ENCODE measurements at places on chromosomes 2 and 18.

- DNase-seq = no peak
Observed at GRCh38 chr2:167480232-167480985, 592.1 kb downstream of the XIRP2 start.

- no peak for DNase-seq
Observed at GRCh38 chr2:568639-569235, 108.5 kb downstream of the TMEM18 start.

DNA sequence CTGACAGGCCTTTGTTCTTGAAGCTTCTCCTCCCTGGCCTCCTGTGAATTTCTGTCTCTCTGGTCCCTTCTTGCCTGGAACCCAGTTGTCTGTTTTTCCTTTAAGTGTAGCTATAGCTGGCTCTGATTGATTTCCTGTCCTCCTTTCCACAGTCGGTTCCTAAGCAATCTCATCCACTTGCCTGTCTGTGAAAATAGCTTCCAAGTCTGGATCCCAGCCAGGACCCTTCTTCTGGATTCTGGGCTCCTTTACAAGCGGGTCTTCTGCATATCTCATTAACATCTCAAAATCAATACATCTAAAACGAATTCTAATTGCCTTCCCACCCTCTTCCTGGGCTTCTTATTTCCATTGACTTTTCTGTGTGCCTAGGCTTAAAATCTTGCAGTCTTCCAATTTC, 124.9 kb downstream of the DAW1 start:
- DNase-seq = no peak

- no peak for DNase-seq
Observed at GRCh38 chr2:241904791-241905710, 35.5 kb downstream of the RTP5 start.

GRCh38 chr2:66122516-66122915, 312.4 kb upstream of the MEIS1 start:
- no peak for DNase-seq

GRCh38 chr2:74148457-74149246, 940 bp upstream of the BOLA3 start:
- no peak for DNase-seq

- no peak for DNase-seq
Observed at GRCh38 chr2:234680688-234681619, 184.1 kb upstream of the ARL4C start.

DNA sequence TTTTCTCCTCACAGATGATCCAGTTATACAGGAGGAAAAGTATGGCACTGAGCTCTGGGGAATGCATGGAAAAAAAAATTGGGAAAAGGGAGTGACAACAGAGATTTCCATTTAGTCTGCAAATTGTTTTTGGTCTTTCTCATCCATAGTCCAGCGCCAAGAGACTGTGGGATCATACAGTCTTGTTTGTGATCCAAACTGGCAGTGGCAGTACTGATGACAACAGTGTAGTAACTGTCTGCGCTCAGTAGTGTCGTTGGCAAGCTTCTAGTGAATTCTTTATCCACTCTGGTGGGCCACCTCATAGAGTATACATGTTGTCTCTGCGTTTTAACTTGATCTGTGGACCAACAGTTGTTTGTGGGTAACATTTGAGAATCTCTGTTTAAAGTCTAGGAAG, 37.9 kb downstream of the GALNT1 start:
- no peak for DNase-seq

GRCh38 chr2:206799083-206799482, 33.7 kb downstream of the FASTKD2 start:
- no peak for DNase-seq

GRCh38 chr2:45729753-45730512, 78.5 kb downstream of the PRKCE start:
- no peak for DNase-seq

- DNase-seq = no peak
Observed at GRCh38 chr18:76445741-76446232, 49.3 kb downstream of the ZNF516 start.

DNA sequence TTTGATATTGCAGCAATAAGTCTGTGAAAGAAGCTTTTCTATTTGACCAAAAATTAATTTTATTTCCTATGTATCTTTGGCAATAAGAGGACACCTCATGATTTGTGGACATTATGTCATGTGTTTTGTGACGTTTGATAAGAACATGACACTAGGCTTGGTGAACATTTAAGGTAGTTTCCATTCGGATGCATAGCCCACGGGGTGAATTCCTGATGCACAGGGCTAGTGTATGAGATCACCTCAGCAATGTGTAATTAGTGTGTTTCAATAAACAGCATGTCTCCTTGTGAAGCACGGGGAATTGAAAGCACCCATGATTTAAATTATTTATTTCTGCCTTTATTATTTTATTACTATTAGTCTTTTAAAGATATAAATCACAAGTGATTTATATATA, 146.1 kb upstream of the LINC00305 start:
- DNase-seq = no peak

DNA sequence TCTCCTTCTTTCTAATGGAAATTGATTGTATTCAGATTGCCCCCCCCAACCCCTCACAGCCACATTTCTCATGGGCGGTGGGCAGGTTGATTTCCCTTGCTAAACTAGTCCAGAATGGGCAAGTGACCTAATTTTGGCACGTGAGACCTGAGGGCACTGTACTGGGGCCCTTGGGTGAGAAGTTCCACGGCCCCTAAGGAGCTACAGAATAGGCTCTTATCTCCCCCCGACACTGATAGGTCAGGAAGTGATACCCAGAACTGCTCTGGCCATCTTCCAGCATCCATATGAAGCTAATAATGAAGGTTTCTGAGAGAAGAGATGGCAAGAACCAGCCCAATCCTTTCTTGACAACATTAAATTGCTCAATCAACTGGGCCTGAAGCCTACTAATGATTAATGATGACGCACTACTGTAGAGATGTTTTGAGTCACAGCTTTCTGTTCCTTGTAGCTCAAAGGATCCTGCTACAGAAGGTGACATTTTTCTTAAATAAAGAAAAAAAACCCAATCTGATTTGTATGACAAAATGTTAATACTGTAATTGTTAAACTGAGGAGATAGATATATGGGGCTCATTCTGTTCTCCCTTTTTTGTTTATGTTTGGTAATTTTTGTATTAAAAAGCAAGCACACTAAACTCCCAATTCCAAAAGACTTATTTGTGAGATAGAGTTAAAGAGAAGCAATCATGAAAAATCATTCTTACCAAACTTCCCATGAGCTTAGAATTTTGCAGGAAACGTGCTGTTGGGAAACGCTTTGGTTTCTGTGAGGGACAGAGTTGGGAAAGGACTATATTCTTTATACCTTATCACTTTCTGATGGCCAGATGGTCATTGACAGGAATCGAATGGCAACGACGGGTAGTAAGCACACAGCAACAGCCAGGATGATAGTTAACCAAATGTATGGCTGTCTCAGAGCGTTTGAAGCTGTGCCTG, 28.2 kb upstream of the NARS1 start:
- no peak for DNase-seq

DNA sequence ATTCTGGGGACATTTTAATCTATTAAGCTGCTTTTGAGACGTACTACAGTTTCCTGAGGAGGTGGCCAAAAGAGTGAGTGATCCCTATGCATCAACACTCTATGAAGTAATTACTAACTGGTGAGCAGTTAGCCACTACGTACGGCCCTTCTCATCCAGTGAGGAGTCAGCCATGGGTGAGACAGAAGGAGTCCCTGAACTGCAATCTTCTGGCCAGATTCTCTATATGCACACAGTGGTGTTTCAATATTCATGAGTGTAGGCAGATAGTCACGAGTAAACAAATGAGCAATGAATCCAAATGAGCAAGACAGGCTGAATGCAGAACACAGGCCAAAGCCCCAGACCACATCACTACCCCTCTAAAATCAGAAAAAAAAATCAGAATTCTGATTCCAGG, 29.8 kb upstream of the TMEM214 start:
- DNase-seq = no peak

- DNase-seq = no peak
Observed at GRCh38 chr18:79912409-79912991, 39.0 kb downstream of the SLC66A2 start.

DNA sequence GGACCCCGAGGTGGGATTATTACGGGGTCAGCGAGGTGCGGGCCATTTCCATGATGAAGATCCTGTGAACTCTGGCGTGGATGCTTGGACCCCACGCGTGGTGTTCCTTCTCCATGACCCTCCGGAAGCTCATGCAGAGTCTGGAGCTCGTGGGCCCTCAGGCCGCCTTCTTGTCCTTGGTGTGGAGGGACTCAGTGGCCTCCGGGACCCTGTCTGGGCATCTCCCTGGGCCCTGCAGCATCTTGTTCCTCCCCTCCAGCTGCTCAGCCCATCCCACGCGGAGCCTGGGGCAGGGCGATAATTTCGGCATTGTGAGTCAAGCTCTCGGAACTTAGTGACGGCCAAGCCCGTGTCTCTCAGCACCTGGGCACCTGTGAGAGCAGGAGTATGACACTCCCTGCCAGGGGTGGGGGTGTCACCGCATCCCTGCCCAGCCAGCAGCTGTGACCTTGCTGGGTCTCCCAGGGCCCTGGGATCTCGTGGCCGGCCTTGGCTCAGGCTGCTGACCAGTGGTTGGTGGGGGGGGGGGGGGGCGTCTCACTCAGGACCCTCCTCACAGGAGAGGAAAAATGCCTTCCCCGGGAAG, 24.6 kb downstream of the RTP5 start:
- no peak for DNase-seq

DNA sequence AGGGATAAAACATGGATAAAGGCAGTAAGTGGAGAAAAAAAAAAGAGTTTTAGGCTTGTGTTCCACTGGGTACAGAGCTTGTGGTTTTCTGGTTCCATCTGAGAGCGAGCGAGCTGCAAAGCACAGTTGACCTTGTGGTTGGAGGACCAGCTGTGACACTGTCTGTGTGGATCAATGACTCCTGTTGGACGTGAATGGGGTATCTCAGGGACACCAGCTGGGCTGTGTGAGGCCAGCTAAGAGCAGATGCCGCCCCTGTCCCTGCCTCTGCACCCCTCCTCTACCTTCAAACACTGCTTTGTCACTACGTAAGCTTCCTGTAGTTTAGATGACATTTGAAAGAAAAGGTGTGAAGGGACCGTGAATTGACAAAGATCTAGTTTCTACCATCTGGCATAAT, 67.8 kb downstream of the QPCT start:
- DNase-seq = no peak

DNA sequence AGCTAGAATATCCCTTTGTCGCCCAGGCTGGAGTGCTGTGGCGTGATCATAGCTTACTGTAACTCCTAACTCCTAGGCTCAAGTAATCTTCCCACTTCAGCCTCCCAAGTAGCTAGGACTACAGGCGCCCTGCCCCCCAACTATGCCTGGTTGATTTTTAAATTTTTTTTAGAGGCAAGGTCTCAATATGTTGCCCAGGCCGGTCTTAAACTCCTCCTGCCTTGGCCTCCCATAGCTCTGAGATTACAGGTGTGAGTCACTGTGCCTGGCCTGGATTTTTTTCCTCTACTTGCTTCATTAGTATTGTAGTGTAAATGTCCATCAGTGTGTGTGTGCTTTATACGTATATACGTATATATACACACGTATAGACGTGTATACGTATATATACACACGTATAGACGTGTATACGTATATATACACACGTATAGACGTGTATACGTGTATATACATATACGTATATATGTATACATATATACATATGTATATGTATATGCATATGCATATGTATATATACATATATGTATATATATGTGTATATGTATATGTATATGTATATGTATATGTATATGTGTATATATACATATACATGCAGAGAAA, 124.4 kb downstream of the DIS3L2 start:
- no peak for DNase-seq

DNA sequence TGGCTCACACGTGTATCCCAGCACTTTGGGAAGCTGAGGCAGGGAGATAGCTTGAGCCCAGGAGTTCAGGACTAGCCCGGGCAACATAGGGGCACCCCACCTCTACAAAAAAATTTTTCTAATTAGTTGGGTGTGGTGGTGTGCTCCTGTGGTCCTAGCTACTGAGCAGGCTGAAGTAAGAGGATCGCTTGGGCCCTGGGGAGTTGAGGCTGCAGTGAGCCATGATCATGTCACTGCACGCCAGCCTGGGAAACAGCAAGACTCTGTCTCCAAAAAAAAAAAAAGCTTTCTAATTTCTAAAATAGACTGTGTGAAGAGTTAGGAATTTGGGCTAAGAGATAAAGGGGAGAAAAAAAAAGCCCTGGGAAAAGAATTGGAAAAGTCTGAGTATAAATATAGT, 51.9 kb upstream of the NAB1 start:
- no peak for DNase-seq

- no peak for DNase-seq
Observed at GRCh38 chr2:69280796-69281412, 106.1 kb downstream of the GFPT1 start.

- DNase-seq = no peak
Observed at GRCh38 chr2:128308284-128308731, 10.4 kb downstream of the HS6ST1 start.

DNA sequence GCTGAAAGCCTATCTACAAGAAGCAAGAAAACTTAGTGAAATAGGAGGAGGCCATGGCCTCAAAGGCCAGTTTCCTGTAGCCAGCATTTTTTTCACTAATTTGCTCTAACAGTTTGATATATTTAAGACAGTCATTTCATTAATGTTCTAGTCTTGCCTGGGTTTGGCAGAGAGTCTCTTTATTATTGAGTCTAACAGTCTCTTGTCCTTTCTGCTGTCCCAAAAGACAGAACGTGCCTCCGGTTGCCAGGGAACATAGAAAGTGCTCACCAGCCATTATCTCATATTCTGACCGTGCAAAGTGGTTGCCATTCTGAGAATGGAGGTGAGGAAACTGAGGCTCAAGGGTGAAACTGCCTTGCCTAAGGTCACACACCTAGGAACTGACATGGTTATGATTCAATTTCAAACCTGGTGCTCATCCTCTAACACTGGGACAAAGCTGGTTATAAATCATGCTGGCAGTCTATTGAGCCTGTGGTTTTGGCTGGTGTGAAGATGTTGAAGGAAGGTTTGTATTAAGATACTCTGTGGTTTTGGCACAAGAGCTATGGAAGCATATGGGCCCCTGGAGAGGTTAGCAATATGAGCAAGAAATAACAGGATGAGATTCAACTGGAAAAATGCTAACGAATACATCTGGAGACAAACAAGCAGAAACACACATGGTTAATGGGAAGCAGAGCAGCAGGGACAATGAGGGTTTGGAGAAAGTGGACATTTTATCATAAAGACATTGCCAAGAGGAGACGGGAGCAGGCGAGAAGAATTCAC, 903.3 kb upstream of the KLHL29 start:
- DNase-seq = no peak

- no peak for DNase-seq
Observed at GRCh38 chr18:4658804-4659203, 203.7 kb upstream of the DLGAP1 start.

GRCh38 chr2:168169097-168169745, 78.2 kb downstream of the STK39 start:
- DNase-seq = no peak

All from activated CD4-positive, alpha-beta T cell treated with anti-CD3 and anti-CD28 coated beads for 4 hours (primary cell).